ENCODE measurements at places on chromosomes 5 and 9.

DNA sequence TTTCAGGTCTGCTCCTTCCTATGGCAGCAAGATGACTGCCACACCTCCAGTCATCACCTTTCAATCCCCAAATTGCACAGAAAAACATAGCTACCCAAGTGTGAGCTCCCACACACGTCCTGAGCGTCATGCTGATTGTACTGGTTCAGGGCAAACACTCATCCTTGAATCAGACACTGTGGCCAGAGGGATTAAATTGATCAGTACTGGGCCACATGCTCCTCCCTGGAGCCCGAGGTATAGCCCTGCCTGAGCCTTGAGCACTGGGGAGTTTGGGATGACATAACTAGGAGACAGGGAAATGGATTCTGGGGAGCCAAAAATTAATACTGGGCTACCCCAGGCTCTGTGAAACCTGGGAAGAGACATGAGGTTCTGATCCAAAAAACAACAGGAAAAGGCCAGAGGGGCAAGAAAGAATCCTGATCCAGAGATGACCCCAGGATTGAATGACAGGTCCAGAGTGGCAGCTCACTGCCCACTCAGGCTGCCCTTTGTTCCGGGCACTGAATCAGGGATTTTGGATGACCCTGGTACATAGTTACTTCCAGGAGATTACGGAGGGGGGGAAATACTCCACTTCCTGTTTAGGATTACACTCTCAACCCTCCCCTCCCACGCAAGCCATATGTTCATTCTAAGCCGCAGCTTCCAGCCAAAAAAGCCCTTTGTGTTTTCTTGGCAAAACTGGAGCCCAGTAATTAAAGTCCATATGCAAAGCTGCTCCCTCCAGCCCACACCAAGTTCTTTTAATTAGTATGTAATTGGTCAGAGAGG, 141.6 kb upstream of the SPRY4 start:
- DNase-seq: no peak

DNA sequence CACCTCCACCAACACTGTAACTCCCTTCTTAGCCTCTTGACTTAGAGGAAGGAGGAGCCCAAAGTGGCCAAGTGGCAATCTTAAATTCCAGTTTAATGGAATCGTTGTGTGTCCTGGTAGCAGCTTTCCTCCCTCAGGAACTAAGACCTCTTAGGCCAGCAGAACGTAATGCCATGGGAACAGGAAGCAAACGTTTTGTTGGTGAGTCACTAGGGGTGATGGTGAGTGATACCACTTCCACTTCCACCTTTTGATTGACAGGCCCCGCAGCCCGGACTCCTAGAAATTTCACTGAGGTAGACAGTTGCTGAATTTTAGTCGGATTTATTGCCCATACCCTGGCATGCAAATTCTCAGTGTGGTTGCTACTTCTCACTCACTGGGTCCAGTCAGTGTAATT, 94.2 kb upstream of the FBN2 start:
- DNase-seq: no peak

DNA sequence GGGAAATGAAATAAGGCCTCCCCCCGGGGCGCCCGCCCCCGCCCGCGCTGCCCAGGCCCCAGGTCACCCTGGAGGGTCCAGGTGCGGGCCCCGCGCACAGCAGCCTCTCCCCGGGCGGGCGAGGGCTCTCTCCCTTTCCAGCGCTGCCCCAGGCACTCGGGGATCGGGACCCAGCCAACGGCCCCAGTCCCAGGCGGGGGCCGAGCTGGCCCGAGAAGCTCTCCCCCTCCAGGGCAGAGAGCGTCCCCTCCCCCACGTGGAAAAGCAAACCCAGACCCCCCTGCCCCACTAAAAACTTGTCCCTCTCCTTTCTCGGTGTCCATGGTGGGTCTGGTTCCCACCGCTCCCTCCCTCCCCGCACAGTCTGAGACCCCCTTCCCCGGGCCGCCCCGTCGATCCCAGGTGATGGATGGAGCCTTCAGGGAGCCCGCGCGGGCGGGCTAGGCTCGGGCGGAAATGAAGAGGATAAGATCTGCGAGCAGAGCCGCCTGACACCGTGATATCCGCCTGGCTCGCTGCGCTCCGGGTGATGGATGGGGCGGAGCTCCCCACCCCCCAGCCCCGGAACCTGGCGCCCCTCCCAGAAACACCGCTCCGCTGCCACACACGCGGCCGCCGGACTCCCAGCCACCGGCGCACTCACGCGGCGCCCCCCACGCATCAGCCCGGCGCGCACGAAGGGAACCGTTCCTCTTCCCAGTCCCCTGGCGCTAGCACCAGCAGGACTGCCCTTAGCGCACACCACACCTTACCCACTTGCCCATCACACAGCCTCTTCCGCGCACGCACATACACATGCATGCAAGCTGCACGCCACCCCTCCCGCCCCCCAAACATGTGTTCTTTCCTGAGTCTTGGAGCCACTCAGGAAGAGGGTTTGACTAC, 81.7 kb upstream of the ZBTB43 start:
- no peak for DNase-seq

GRCh38 chr5:151706906-151707305, 20.2 kb upstream of the SPARC start:
- DNase-seq: no peak

DNA sequence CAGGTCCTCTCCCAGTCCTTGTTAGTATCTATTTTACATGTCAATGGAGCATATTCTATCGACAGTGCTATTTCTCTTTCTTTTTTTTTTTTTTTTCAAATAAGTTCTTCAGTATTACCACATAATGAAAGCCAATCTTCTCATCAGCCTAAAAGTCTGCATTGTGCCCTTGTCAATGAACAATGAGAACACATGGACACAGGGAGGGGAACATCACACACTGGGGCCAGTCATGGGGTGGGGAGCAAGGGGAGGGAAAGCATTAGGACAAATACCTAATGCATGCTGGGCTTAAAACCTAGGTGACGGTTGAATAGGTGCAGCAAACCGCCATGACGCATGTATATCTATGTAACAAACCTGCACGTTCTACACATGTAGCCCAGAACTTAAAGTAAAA, 47.7 kb upstream of the TEX48 start:
- no peak for DNase-seq

GRCh38 chr9:28922891-28923290, 1349.6 kb upstream of the C9orf72 start:
- DNase-seq: no peak

DNA sequence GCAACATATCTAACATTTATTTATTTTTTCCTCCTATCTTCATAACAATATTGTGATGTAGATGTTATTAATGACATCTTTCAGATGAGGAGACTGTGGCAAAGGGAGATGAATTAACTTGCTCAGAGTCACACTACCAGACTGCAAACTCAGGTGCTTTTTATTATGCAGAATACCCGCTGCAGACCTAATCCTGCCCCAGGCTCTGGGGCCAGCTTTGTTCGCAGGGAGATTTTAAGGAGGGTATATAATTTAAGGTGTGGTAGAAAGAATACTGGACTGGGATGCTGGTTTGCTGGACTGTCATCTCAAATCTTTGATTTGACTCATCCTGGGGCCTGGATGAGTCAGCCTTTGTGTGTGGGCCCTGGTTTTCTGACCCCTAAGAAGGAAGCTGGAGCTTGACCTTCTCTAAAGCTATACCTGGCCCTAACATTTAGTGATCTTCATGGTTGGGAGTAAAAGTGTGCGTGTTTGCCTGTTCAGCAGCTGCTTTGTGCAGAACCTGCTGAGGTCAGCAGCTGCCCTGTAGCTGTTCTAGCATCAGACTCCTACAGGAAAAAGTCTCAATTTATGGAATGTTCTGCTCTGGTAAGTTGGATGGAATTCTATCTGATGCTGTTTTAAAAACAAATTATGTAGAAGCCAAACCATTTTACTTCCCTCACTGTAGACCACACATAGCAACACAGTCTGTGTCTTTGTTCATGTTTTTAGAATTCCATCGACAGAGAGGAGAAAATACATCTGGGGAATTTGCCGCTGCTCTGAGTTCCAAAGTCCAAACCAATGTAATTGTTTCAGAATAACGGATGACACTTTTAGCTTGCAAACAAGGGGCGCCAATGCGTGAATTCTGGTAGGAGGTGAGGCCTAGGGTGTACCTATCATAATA, 4.5 kb downstream of the SLC36A1 start:
- DNase-seq: no peak

GRCh38 chr9:28212979-28213378, 639.7 kb upstream of the C9orf72 start:
- DNase-seq: no peak

DNA sequence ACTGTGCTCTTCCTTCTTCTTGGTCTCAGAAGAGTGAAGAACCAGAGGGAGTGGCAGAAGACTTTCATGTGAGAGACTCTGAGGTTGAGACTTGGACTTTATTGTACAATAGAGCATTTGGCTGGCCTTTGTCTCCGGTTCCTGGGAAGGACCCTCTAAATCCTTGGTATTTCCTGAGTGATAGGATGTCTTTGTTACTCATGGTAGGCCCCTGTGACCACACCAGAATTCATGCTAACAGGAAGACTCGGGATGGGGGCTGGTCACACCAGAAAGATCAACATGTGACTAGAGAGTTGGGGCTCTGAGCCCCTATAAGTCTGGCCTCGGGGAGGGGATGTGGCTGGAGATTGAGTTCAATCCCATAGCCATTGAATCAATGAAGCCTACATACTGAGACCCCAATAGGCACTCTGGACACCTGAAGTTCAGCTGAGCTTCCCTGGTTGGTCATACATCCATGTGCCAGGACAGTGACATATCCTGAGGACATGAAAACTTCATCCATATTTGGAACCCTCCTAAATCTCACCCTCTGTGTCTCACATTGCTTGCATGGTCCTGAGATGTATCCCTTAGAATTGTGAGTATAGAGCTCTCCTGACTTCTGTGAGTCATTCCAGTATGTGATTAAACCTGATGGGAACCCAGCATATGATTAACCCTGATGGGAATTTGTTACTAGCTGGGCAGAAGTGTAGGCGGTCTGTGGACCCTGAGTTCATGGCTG, 201.7 kb downstream of the GADD45G start:
- DNase-seq: no peak

DNA sequence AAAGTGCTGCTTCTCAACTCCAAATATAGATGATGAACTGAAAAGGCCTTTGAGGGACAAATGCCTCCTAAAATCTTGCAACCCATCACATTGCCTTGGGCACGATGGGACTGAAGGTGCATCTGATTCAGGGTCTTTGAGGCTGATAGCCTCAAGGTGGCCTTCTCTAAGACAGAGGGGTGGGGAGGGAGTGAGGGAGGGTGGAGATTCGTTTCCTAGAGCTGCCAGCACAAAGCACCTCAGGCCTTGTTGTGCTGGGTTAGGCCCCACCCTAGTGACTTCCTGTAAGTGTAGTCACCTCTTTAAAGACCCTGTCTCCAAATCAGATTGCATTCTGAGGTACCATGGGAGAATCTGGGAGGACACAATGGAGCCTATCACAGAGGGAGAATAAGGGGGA, 57.1 kb downstream of the BARX1 start:
- DNase-seq: no peak

- DNase-seq: no peak
These were observed 53.7 kb downstream of the LMX1B start for GRCh38 chr9:126667190-126668055.

DNA sequence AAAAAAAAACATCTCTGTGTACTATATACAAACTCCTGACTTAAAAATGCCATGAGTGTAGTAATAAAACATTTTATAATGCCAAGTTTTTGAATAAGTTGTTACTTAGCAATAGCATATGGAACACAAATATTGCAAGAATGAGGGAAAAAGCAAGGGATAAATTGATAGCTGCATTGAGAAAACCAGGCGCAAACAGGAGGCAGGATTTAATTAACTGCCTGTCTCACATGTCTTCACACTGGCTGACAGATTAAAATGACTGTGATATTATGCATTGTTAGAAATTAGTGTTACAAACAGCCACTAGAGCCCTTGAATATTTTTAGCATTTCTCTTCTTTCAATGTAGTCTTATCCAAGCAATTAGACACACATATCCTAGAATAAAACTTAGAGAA, 1817.5 kb upstream of the NUDT12 start:
- DNase-seq: no peak

- DNase-seq: peak; percentile 43
These were observed at the start of gene SUSD1 for GRCh38 chr9:112174965-112175795. SUSD1 (minus strand) TSS chr9:112175297; CDS start chr9:112175235, 62 bp downstream.

DNA sequence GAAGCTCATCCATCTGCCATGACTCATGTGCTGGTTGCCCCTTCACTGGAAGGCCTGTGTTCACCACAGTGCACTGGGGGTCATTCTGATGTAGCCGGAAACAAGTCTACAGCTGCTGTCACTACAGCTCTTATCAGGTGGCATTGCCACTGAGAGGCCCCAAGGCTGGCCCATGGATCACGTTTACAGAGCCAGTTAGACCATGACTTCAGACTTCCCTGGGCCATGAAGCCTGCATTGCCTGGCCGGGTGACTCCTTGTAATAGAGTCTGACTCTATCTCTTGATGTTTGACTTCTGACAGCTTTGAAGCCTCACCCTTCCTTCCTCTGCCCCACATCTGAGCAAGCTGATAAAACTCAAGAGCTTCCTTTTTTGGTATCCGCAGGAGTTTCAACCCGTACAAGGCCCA, 473.5 kb upstream of the DAP start:
- no peak for DNase-seq

DNA sequence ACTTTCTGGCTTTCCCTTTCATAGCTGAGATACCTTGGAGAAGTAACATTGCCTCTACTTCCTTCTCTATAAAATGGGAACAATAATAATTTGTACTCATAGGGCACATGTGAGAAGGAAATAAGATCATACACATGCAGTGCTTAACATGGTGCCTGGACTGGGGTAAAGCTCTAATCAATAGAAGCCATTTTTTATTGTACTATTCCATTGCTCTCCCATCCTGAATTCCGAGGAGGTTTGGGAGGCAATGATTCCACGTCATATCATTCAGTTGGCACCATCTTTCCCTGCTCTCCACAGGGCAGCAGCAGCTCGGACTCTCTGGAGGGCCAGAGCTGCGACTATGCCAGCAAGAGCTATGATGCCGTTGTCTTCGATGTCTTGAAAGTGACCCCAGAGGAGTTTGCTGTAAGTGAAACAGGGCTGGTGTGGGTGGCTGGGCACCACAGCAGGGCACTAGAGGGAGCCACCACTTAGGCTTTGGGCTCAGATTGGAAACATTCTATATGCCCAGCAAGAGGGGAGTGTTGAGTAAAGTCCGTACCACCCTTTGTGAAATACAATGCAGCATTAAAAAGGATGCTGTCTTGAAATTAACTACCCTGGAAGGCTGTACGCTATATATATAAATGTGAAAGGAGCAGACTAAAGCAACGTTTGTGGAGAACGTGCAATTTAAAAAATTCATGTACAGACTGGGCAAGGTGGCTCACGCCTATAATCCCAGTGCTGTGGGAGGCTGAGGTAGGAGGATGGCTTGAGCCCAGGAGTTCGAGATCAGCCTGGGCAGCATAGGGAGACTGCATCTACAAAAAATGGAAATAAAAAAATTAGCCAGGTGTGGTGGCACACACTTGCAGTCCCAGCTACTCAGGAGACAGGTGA, 51.2 kb downstream of the RALGPS1 start:
- DNase-seq: peak; percentile 18

- no peak for DNase-seq
These were observed 57.1 kb downstream of the DOCK2 start for GRCh38 chr5:169694091-169694625.

Data from NCI-H1092 (cell line).